ENCODE measurements at places on chromosomes 11 and 22.
A peak's percentile ranks its signal among the peaks of the same experiment; 100 is the strongest.

DNA sequence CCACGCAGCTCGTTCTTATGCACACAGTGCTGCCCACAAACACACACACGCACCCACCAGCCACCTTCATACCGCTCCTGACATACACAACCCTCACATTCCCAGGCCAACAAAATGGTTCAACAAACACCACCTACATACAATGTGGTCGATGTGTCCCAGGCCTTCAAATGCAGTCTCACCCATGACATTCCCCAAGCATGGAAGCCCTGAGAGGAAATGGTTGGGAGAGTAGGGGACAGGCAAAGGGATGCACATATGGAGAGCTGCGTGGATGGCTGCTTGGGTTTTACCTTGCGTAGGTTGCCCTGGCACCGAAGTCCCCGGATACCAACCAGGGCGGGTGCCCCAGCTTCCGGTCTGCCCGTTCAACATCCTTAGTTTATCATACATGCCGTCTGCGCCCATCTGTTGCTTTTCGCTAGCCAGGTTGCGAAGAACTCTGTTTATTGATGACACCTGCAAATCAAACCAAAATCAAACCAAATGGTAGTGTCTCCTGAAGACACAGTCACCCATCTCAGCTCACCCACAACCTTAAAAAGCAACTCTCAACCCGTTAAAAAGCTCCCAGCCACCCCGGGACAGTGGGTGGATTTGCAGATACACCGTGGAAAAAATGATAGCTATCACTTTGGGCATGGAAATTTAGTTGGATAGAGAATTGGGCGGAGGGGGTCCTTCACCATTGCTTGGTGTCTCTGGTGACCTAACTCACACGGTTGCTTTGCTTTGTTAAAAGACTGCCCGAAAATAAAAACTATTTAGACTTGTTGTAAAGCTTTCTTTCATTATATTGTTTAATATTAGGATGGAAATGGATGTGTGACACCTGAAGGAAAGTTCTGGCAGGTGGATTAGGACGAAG, 10.5 kb downstream of the PAX6 start:
- no peak for DNase-seq

- DNase-seq, result no peak
Observed at GRCh38 chr11:106937111-106937510, 81.2 kb downstream of the GUCY1A2 start.

DNA sequence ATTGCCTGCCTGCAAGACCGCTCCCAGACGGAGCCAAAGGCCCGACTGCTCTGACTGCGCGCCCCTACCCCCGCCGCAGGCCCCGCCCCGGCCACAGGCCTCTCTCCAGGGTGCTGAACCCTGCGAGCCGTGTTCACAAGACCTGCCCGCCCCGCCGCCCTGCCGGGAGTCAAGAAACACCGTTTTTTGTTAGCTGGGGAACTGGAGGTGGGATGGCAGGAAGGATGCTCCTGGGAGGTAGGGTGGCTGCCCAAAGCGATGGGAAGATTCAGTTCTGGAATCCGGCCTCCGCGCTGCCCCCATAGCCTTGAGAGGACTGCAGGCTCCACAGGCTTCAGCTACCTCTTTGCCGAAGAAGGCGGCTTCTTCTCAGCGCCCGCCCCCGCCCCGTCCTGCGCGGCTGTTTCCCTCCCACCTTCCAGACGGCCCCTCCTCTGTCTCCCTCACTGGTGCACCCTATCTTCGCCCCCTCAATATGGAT, 2.7 kb upstream of the PDE2A start:
- DNase-seq, result no peak

DNA sequence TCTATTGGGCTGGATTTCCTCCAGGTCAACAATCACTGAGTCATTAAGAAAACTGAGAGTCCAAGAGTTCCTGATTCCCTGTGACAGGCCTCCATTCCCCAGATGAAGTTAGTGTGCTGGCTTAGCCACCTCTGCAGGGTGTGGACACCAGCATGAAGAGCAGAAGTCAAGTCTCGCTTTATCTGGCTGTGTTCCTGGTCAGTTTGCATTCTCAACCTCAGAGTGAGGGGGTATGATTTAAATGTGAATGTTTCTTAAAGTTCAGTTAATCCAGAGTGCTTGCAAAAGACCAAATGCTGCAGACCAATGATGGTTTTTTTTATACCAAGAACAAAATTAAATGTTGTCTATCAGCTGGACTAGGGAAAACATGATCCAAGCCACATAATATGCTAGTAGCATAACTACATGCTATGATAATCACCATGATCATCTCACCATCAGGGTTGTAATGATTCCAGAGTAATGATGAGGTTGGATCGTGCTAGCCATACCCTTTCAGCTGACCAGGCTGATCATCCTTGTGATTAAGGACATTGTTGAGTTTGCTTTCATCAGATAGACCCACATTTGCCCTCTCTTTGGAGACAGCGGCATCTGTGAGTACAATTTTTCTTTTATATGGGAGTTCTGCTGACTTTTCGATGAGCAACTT, 145.8 kb upstream of the ARHGAP20 start:
- peak; percentile 21 for DNase-seq

GRCh38 chr22:45200860-45201511, 37.3 kb downstream of the NUP50 start:
- no peak for DNase-seq

- DNase-seq, result no peak
Observed at GRCh38 chr11:64068705-64069400, 33.1 kb downstream of the FLRT1 start.

DNA sequence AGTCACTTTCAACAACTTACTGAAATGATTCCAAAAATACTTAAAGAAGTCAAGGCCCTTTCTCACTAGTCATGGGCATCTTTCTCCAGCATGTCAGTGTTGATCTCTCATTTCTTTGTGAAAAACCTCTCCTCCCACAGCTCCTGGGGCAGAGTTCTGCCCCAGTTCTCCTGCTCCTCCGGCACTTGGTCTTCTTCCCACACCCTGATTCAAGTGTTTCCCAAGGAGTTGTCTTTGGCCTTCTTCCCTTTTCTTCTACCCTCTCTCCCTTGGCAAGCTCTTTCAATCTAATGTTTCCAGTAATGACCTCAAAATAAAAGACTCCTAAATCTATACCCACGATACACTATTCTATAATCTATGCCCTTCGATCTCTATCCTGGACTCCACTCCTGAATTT, 42.1 kb upstream of the CCDC34 start:
- no peak for DNase-seq

DNA sequence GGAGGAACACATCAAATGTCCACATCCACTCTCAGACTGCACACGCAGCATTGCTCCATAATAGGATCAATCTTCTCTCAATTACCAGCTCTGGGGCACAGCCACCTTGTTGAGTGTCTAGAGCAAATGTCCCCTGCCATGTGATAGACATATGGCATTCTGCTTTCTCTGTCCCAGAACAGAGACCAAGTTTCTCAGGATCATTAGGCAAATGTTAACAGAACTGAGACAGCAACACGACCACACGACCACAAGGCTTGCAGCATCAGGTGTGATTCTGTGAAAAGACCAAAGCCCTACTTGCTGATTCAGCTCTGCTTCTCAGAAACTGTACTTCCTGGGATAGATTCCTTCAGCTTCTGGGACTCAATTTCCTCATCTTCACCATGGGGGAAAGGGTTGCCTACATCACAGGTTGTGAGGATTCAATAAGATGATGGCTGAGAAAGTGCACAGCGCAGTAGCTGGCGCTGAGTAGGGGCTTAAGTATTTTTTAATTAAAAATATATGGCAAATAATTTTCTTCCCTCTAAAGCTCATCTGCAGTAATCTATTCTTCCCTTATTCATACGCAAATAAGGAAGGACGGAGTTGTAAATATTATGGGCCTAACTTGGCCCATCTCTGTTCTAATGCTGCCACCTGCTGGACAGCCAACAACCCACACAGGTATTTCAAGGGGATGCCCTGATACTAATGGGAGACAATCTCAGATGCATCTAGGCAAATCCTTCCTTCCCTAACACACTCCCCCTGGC, 54.3 kb upstream of the USP47 start:
- peak; percentile 58 for DNase-seq

GRCh38 chr22:24901448-24901847, 45.0 kb downstream of the LHFPL7 start:
- no peak for DNase-seq

GRCh38 chr11:69904974-69905535, 85.8 kb upstream of the FGF3 start:
- no peak for DNase-seq

GRCh38 chr22:24975813-24976341, 23.4 kb downstream of the KIAA1671 start:
- DNase-seq, result peak; percentile 26

DNA sequence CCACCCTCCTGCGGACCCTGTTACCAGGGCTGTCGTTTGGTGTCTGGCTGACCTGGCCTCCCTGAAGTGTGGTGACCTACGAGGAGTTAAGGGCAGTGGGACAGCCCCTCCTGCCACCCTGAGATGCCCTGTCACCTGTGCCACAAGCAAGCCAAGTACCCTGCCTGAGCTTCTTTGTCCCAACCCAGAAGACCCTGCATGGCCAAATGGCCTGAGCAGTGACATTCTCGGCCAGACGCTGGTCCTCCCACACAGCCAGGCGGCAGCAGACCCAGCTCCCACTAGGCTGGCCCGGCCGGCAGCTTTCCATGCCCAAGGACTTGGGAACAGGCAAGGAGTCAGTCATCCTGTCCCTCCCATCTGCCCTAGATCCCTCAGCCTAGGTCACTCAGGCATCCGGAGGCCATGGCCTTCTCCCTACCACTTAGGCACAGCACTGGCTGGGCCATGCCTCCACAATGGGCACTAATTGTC, 7.6 kb downstream of the ARVCF start:
- no peak for DNase-seq

- DNase-seq, result no peak
Observed at GRCh38 chr11:116539836-116540418, 232.9 kb downstream of the BUD13 start.

GRCh38 chr22:50105208-50106100, 15.6 kb downstream of the MOV10L1 start:
- DNase-seq, result no peak

- no peak for DNase-seq
Observed at GRCh38 chr11:100232006-100232405, 455.1 kb upstream of the ARHGAP42 start.

DNA sequence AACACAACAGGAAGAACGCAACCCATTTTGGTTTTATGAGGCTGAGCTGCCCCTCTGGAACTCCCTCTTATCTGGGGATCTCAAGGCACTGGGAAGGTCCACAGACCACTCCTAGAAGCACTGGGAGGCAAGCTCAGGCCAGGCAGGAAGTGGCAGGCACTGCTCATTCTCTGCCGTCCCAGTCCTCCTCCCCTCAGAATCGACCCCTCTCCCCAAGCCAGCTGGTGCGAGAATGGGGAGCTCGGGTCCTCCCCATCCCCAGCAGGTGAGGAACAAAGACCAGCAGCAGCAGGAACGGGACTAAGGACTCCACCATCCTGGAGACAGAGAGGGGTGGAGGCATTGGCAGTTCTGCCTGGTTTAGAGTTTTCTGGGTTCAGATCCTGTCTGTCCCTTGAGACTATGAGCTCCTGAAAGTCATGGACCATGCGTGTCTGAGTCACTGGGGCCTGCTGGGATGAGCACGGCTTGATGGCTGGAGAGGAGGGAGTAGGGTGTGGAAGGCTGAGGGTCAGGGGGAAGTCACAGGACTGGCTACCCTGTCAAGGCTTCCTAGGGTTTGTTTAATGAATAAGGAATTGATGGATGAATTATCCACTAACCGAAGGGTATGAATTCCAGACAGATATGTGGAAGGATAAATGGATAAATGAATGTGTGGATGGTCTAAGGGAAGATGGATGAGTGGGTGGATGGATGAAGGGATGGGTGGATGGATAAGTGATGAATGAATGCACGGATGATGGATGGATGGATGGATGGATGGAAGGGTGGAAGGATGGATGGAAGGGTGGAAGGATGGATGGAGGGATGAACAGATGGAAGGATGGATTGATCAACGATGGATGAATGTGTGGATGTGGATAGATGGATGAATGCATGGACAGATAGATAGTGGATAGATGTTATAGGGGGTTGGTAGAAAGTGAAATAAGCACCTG, 6.4 kb downstream of the MYEOV start:
- DNase-seq, result no peak

DNA sequence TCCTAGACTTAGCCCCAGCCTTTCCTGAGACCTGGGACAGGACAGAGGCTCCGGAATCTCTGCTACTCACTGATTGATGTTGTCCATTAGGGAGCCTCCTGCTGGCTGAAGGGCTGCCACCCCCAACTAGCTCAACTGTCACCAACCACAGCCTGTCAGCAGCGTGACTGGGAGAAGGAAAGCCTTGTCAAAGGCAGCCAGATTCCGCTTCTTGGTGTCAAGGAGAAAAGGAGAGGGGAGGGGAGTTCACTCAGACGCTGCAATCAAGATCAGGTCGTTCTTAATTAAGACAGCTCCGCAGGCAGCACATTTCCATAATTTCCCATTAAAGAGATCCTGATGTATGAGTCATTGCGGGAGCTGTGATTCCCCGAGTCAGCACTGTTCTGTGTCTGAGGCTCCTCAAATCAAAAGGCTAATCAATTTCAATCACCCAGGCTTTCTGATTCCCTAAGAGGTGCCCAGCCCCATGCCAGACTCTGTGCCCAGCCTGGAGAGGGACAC, 152.8 kb upstream of the ZBED5 start:
- no peak for DNase-seq

DNA sequence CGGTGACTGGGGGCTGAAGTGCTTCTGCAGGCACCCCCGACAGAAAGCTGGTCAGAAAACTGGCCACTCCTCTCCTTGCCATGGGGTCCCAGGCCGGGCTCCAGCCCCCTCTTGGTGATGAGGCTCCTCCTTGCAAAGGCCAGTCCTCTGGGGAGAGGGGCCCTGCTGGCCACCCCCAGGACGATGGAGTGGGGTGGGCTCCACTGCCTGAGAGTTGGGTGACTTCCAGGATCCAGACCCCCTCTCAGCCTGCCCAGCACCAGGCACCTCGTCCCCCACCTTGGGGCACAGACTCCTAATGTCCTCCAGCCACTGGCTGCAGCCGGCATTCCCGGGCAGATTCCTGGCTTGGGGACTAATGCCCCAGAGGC, 441 bp upstream of the RPS6KA4 start:
- DNase-seq, result no peak

DNA sequence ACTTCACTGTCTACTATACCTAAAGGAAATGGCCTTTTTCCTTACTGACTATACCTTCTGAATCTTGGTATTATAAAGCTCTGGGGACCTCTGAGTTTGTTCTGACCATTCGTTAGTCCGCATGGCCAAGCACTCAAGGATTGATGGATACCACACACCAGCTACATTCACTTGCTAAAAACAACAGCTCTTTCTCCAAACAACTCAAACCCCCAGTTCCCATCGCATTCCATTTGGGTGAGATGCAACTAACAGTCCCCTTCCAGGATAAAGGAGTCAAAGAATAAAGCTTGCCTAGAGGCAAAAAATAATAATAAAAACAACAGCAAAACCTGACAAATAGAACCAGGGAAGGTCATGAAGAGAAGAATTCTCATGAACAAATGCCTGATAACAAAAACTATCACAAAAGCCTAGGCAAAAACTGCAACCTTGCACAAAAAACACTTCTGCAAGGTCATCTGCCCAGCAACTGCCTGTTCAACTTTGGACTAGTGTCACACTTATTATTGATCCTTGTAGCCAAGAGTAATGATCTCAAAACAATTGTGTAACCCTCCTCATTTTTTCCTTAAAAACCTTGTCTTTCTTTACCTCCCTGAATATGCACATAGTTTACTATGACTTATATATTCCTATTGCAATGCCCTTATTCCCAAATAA, 139.0 kb upstream of the GUCY1A2 start:
- DNase-seq, result no peak

GRCh38 chr11:42800041-42800440, 511.8 kb upstream of the API5 start:
- no peak for DNase-seq

Data from gastrocnemius medialis (tissue), 4 donors.